Stimulated activated memory B cell treated with anti-CD40 and anti-IgM and Interleukin-4, amounts not matched to agents 10 μg/mL and 1 μg/mL and 100 μg/mL, for 72 hours (primary cell): ENCODE measurements at places on chromosomes 2 and 18.
A peak's percentile ranks its signal among the peaks of the same experiment; 100 is the strongest.

DNA sequence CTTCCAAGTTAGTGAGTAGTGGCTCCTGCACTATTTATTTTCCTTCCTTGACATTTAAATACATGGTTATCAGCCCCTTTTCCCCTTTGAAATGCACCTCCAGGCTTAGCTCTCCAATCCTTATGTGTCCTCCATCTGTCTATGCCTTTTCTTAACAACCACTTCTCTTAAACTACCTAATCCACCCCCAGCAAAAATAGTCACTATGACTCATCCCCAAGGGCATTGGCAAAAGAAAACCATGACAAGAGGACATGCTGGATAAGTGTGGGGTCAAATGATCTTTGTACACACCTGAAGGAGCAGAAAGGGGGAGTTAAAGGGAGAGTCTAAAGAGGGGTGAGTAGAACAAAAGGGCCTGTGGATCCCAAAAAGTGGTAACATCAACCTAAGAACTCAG lies 127.2 kb downstream of the ANKRD44 start:
- no peak for ATAC-seq

- no peak for ATAC-seq
Observed at GRCh38 chr2:184769686-184770085, 171.4 kb downstream of the ZNF804A start.

DNA sequence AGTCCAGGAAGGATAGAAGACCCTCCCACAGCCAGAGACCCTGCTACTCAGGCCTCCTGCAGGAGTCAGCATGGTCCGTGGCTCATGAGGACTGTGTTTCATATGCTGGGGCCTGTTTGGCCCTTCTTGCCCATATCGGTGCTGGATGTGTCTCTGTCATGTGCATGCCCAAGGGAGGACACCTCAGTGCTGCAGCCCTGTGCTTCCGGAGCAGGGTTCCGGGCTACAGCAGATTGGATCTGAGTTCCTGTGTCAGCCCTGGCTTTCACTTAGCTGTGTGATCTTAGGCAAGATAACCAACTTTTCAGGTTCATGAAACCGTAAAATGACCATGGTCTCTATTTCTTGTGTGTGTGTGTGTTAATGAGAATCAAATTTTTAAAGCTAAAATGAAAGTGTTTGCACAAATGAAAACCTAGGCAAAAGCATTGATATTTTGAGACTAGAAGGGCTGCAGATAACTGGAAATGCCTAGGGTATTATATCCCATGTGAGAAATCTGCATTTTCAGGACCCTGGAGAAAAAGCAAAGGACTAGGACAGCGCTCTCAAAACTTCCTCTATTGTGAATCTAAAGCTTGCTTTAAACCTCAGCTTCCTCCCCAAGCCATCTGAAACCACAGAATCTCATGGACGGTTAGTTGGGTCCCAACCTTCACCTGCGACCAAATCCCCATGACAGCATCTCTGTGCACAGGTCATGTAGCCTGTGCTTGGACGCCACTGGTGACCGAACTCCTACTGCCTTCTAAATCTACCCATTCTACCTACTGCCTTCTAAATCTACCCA lies 58.8 kb upstream of the CAPN13 start:
- peak; percentile 53 for ATAC-seq

- no peak for ATAC-seq
Observed at GRCh38 chr2:170222298-170222697, 44.4 kb downstream of the MYO3B start.

- no peak for ATAC-seq
Observed at GRCh38 chr2:48207851-48208250, 301.6 kb upstream of the FBXO11 start.

- no peak for ATAC-seq
Observed at GRCh38 chr2:199975273-199975895, 20.0 kb downstream of the MAIP1 start.

GRCh38 chr2:144357623-144358373 lies 162.1 kb downstream of the ZEB2 start:
- peak; percentile 86 for ATAC-seq

DNA sequence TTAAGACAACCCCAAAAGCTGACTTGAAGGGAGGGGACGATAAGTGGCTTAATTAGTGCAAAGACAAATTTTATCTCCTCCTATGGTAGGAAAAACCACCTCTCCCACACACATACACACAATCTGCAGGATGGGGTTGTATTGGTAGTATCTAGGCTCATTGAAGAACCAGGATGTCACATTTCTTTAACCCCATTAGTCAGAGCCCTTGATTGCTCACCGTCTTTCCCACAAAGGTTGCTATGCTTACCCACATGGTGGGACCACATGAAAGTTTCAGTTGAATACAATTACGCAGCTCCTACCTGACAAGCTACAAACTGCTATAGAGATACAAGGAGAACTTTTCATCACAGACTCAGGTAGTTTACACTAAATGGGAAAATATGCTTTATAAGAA lies 765.0 kb upstream of the CELF4 start:
- ATAC-seq: no peak

GRCh38 chr2:110881908-110882307 lies 149.5 kb downstream of the ACOXL start:
- peak; percentile 59 for ATAC-seq

DNA sequence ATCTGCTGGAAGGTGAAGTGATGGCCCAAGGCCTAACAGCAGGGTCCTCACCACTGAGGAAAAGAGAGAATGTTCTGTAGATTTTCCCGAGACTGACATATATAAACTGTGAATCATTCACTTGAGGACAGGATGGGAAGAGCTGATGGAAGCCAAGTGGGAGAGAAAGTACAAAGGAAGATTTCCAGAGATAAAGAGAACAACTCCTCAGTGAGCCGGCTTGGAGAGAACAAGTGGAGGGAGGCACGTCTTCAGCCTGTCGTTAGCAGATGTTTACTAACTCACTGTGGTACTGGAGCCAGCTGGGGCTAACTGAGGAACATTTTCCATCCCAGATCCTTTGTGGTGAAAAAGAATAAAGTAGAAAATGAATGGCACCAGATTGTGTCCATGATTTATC lies 552.9 kb upstream of the TNP1 start:
- no peak for ATAC-seq

GRCh38 chr18:58298251-58299134 lies 254.5 kb downstream of the NEDD4L start:
- no peak for ATAC-seq

DNA sequence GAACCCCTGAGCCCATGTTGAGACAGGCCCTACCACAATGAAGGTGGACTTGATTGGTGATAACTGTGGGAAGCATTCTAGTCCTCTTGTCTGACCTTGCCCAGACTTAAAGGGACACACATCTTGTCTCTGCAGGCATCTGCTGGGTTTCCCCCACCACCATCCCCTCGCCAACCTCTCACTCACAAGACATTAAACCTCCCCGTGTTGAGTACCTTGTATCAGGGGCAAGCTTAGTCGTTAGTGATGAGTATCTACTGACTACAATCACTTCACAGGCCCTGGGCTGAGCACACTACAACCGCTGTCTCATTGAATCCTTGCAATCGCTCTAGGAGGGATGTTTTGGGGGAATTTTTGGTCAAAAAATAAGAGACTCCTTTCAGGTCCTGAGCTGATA lies 86.0 kb downstream of the ICOS start:
- ATAC-seq: peak; percentile 13

DNA sequence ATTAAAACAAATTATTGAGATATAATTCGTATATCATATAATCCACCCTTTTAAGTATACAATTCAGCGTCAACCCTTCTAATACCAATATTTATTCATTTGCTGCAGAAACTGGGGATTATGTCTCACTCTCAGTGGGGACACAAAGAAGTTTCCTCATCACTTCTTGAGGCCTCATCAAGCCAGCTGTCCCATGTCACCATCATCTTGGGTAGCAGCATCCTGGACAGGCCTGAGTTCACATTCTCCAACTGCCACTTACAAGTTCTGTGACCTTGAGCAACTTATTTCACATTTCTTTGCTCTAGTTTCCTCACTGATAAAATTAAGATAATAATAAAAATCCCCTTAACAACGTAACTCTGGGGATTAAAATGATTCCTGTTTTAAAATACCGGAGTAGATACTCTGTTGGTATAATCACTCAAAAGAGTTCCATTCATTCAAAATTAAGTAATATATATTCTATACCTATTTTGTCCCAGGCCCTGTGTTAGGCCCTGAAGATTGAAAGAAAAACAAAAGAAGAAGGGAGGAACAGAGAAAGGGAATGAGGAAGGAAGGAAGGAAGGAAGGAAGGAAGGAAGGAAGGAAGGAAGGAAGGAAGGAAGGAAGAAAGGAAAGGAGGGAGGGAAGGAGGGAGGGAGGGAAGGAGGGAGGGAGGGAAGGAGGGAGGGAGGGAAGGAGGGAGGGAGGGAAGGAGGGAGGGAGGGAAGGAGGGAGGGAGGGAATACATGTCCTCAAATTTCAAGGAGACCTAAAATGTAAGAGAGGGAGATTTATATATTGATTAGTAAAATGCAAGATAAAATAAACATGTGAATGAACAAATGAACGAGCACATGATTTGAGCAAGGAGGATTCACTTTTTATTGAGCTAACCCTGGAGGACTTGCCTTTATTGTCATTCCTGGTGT lies 42.4 kb downstream of the NCKAP5 start:
- no peak for ATAC-seq

DNA sequence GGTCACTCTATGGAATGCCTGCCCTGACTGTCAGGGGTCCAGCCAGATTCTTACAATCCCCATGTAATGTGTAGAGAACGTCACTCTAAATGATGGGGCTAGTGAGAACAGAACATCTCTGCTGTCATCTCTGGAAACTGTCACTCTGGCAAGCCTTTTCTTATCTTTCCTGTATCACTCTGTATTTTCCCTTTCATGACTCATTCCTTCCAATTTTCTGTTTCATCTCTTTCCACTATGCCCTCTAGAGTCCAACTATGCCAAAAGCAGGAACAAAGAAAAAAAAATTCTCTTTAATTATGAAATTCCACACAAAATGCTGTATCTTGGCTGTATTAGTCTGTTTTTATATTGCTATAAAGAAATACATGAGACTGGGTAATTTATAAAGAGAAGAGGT lies 608.8 kb downstream of the ADCYAP1 start:
- no peak for ATAC-seq

DNA sequence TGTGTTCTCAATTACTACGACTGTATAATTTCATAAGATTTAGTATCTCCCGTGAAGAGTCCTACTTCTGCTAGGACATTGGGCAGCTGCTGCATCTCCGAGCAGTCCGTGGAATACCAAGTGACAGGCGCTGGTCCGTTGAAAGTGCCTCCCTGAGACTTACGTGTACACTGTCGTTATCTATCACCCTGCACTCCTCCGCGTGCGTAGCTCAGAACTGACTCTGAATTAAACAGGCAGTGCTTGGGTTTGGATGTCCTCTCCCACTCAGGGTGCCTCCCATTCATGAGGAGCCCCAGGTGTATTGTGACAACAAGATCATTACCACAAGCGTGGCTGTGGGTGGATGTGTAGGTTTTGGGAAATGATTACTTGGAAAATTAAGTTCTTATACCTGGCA lies 148.4 kb downstream of the SH3RF3 start:
- ATAC-seq: no peak

DNA sequence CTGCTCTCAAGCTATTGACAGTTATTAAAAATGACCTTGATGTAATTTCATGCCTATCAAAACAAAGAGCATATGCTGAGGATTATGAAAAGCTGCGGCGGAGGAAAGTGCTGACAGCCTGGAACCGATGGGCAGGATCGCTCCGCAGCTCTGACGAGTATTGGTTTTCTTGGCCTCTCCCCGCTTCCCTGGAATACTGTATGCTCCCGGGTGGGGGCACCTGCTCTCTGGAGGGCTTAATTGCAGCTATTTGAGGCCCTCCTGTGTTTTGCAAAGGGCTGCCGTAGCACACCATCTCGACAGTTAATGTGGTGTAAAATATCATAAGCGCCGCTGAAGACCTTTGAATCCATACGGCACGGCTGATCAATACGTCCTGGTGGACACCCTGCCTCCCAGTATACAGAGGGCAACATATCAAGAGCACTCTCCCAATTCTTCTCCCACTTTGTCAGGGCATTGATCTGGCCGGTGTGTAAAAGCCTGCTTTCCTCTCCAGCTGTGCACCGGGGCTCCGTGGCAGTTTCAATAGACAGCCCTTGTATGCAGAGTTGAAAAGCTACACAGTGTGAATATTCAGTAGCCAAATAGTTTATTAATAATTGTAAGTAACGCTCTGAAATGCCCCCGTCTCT lies 662.4 kb downstream of the GALR1 start:
- no peak for ATAC-seq

DNA sequence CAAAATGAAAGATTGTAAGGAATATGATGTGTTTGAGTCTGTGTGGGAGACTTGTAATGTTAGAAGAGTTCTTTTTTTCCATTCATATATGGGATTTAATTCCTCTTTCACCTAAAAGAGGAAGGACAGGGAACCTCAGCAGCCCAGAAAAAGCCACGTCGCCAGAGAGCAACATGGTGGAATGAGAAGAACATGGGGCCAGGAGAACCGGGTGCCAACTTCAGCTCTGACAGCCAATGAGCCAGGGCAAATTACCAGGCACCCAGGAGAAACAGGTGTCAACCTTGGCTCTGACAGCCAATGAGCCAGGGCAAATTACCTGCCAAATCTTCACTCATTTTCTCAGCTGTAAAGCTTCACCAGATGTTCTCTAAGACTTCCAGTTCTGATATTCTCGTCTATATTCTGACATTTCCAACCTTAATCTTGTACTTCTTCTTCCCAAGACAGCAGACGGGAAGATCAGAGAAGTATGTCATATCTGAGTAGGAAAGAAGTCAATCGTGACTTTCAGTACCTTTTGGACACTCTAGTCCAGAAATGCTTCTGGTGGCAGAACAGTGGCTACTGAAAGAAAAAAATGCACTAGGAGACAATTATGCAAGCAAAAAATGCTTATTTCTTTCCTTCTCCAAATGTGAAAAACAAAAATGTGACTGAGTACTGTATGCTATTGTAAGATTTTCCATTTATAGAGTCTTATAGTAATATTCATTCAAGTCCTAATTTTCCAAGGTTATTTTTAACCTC lies 79.2 kb upstream of the COL5A2 start:
- no peak for ATAC-seq

- ATAC-seq: no peak
Observed at GRCh38 chr2:43824951-43825493, 13.6 kb downstream of the ABCG5 start.

- ATAC-seq: no peak
Observed at GRCh38 chr18:22489704-22490103, 72.0 kb upstream of the CTAGE1 start.

DNA sequence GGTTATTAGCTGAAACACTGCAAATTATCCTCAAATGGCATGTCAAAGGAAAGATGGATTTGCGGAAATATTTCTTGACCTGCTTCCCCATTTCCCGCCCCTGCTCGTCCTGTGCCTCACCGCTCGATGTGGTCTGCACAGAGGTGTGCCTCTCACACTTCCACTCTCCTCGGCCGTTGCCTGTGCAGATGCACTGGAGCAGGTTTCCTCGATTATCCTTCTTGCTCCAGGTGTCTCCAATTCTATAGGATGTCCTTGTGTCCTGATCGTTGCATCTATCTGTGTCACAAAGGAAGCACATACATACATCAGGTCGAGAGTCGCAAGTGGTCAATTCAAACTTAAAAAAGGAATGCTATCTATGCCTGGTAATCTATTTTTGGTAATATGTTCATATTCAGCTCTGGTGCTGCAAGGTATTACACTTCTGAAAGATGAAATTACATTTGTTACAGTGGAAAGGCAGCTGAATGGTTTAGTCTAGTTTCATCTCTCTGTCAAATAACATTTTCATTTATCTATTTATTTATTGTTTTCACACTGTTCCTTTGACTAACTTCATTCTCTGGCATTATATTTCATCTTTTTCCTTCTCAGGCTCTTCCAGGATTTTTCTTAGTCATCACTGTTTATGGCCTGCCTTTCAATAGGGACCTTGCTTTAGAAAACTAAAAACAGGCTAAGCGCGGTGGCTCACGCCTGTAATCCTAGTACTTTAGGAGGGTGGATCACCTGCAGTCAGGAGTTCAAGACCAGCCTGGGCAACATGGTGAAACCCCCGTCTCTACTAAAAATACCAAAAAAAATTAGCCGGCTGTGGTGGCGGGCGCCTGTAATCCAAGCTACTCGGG lies 7.6 kb downstream of the FN1 start:
- no peak for ATAC-seq
